ENCODE measurements at places on chromosomes 4 and X. TPM values are rescaled to one million over a fixed set of nuclear protein-coding genes. Genes with fewer than 3 reads are reported as not detected.

Gene TRPC5OS
- total RNA-seq: not detected

Gene ZNF157
- total RNA-seq: 2.8 TPM

Gene CPLX1
- total RNA-seq: 1.5 TPM

Gene LRRC66
- 0.28 TPM for total RNA-seq

- H3K27me3 ChIP-seq: no peaks in the 10 kb centered on the region
- H3K36me3 ChIP-seq: no peaks in the 10 kb centered on the region
- peaks cover 2% of the 10 kb centered on the region for H3K4me1 ChIP-seq
- no peak overlapping the region for H3K4me3 ChIP-seq
Measured at GRCh38 chr4:188408244-188409030, 269.2 kb downstream of the TRIML1 start.

DNA sequence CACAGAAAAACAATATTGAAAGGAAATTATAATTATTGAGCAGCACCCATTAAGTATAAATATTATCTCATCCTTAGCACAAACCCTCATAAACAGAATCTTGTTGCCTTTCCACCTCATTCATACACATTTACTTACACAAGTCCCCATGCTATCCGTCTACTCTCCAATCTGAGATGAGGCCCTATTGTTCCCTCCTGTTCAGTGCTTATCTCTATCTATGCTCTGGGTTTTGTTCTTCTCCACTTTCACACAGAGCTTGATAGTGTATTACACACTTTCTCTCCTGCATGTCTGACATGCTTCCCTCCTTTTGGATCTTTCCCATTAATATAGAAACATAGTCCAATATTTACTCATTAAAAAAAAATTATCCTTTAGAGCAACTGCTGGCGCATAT is 238.2 kb upstream of the MAB21L2 start:
- no peak overlapping the region for H3K27ac ChIP-seq
- no peak for DNase-seq
- H3K4me3 ChIP-seq: no peak overlapping the region
- no peaks in the 10 kb centered on the region for H3K36me3 ChIP-seq
- no peaks in the 10 kb centered on the region for H3K4me1 ChIP-seq

- H3K4me3 ChIP-seq: no peak overlapping the region
- no peaks in the 10 kb centered on the region for H3K4me1 ChIP-seq
- H3K27me3 ChIP-seq: no peaks in the 10 kb centered on the region
- H3K27ac ChIP-seq: no peak overlapping the region
- DNase-seq: no peak
Measured at GRCh38 chr4:146978641-146979040, 33.0 kb upstream of the TTC29 start.

DNA sequence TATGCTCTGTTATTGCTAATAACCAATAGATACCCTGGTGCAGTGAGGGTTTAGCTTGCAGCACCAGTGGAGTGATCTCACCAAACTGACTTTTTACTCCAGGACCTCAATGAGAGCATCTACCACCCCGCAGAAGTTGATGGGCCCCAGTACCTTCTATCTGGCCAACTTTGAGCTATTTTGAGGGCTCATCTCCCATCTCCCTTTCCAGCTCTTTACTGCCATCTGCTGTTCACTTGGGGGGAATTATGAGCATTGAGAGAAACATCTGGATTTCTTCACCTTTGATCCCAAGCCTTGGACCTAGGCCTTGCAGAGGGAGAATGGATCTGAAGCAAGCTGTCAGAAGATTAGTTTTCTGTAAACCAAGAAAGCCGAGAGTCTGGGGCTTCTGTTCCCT is 143.6 kb downstream of the TMEM164 start:
- peaks cover 2% of the 10 kb centered on the region for H3K4me1 ChIP-seq
- no peaks in the 10 kb centered on the region for H3K36me3 ChIP-seq
- DNase-seq: peak; percentile 63
- H3K4me3 ChIP-seq: no peak overlapping the region
- no peak overlapping the region for H3K27ac ChIP-seq

- no peak for DNase-seq
- no peaks in the 10 kb centered on the region for H3K36me3 ChIP-seq
- no peak overlapping the region for H3K4me3 ChIP-seq
- H3K4me1 ChIP-seq: no peaks in the 10 kb centered on the region
- no peaks in the 10 kb centered on the region for H3K27me3 ChIP-seq
- H3K27ac ChIP-seq: no peak overlapping the region
Measured at GRCh38 chr4:89324671-89325070, 17.1 kb upstream of the GPRIN3 start.

GRCh38 chr4:113221990-113222389 is 172.5 kb downstream of the ANK2 start:
- H3K4me1 ChIP-seq: no peaks in the 10 kb centered on the region
- no peaks in the 10 kb centered on the region for H3K27me3 ChIP-seq
- H3K27ac ChIP-seq: no peak overlapping the region
- no peaks in the 10 kb centered on the region for H3K36me3 ChIP-seq

GRCh38 chr4:10058371-10058770 is 37.1 kb upstream of the SLC2A9 start:
- H3K4me1 ChIP-seq: no peaks in the 10 kb centered on the region
- no peak for DNase-seq
- no peak overlapping the region for H3K27ac ChIP-seq
- H3K36me3 ChIP-seq: no peaks in the 10 kb centered on the region
- H3K4me3 ChIP-seq: no peak overlapping the region

DNA sequence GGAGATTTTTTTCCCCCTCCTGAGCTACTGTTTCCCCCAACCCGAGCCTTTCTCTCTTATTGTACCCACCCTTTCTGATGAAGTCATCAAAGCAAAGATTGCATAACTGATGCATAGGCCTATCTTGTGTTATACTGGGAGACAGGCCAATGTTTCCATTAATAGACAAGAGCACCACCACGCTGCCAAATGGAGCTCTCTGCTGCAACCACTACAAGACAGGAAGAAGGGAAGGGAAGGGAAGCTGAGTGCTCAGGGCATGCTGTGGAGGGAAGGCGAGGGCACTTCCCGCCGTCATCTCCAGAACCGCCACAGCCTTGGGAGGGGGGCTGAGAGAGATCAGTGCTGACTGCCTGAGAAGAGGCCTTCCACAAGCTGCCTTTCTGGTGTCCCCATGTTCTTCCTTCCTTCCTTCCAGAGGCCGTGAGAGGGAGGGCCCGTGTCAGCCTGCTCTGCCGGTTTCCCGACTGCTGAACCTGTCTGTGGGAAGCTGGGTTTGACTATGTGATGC is 75.0 kb downstream of the MGST2 start:
- peaks cover 12% of the 10 kb centered on the region for H3K4me1 ChIP-seq
- H3K27me3 ChIP-seq: no peaks in the 10 kb centered on the region
- peak overlapping the region; percentile 85 for H3K27ac ChIP-seq
- no peak overlapping the region for H3K4me3 ChIP-seq
- no peaks in the 10 kb centered on the region for H3K36me3 ChIP-seq

DNA sequence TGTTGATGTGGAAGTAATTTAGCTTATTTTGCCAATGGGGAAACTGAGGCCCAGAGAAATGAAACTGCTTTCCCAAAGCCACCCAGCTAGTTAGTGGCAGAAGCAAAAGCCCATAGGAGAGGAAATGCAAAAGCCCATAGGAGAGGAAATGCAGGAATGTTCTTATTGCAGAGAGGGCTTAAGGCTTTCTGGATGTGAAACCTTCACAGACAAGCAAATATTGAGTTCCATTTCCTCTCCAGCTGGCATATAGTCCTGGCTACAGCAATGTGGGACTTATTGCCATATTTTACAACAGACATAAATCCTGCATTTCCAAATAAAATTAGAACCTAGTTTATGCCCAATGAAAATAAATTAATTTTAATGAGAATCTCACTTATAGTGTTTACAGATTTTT is 69.7 kb downstream of the TMEM154 start:
- H3K36me3 ChIP-seq: no peaks in the 10 kb centered on the region
- H3K4me1 ChIP-seq: no peaks in the 10 kb centered on the region
- H3K27me3 ChIP-seq: no peaks in the 10 kb centered on the region
- no peak for DNase-seq

Gene OPRPN
- total RNA-seq: not detected

DNA sequence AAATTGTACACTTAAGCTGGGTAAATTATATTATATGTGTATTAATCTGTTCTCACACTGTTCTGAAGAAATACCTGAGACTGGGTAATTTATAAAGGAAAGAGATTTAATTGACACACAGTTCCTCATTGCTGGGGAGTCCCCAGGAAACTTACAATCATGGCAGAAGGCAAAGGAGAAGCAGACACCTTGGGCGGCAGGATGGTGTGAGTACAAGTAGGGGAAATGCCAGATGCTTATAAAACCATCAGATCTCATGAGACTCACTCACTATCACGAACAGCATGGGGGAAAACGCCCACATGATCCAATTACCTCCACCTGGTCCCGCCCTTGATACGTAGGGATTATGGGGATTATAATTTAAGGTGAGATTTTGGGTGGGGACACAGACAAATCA is 34.9 kb downstream of the PDE5A start:
- H3K27me3 ChIP-seq: no peaks in the 10 kb centered on the region
- no peaks in the 10 kb centered on the region for H3K36me3 ChIP-seq
- H3K27ac ChIP-seq: no peak overlapping the region
- DNase-seq: no peak
- no peak overlapping the region for H3K4me3 ChIP-seq

DNA sequence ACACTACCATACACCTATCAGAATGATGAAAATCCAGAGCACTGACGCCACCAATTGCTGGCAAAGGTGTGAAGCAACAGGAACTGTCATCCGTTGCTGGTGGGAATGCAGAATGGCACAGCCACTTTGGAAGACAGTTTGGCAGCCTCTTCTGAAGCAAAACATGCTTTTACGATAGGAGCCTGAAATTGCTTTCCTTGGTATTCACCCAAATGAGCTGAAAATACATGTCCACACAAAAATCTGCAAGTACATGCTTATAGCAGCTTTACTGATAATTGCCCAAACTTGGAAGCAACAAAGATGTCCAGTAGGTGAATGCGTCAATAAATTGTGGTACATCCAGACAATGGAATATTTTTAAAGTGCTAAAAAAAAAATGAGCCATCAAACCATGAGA is 322.8 kb upstream of the FAT1 start:
- no peaks in the 10 kb centered on the region for H3K4me1 ChIP-seq
- H3K36me3 ChIP-seq: no peaks in the 10 kb centered on the region
- H3K27ac ChIP-seq: no peak overlapping the region
- no peak for DNase-seq
